ENCODE measurements at places on chromosomes 2 and 18. TPM values are rescaled to one million over a fixed set of nuclear protein-coding genes. Genes with fewer than 3 reads are reported as not detected.

The GRHL1 gene
- total RNA-seq, result 1.5 TPM

The PIKFYVE gene
- total RNA-seq, result 28.7 TPM

The RUFY4 gene
- total RNA-seq, result 0.64 TPM

The DYNAP gene
- not detected for total RNA-seq

The KANSL3 gene
- total RNA-seq, result 51.8 TPM

The EVA1A gene
- total RNA-seq, result not detected

DNA sequence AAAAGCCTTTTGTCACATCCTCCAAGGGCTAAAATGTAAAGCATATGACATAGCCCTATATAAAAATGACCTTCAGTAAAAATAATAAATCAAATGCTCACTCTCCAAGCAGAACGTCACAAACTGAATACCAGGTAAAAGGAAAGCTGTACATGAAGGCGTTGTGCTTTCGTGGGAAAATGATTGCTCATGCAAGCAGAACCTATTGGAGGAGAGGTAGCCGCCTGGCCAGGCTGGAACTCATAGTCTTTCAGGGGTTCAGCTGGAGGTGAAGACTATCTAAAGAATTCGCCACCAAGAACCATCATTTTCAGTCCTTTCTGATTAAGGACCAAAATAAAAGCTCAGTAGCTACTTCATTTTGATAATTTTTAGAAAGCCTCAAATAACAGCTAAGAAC is 44.7 kb downstream of the ANKRD44 start:
- DNase-seq, result no peak

GRCh38 chr2:76977846-76978727 is 544.1 kb downstream of the LRRTM4 start:
- no peak for DNase-seq

DNA sequence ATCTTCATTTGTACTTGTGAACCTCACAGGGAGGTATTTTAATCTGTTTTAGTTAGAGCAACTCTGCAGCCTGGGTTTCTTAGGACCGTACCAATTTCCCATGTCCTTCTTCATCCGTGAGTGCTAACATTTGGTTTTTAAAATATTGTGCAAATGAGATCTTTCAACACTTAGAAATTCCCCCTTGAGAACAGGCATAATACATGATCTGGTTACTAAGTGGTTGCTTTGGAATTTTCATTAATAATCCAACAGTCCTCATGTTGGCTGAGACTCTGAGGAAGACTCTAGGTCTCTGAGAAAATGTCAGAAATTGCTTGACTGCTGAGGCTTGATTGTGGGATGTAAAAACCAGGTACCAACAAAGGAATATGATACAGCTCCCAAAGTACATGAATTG is 125.6 kb upstream of the CDCA7 start:
- no peak for DNase-seq

- no peak for DNase-seq
These were observed 51.6 kb downstream of the GALNT14 start for GRCh38 chr2:31086590-31086989.

- DNase-seq, result peak; percentile 77
These were observed 810 bp upstream of the RBFA start for GRCh38 chr18:80033181-80034067.

DNA sequence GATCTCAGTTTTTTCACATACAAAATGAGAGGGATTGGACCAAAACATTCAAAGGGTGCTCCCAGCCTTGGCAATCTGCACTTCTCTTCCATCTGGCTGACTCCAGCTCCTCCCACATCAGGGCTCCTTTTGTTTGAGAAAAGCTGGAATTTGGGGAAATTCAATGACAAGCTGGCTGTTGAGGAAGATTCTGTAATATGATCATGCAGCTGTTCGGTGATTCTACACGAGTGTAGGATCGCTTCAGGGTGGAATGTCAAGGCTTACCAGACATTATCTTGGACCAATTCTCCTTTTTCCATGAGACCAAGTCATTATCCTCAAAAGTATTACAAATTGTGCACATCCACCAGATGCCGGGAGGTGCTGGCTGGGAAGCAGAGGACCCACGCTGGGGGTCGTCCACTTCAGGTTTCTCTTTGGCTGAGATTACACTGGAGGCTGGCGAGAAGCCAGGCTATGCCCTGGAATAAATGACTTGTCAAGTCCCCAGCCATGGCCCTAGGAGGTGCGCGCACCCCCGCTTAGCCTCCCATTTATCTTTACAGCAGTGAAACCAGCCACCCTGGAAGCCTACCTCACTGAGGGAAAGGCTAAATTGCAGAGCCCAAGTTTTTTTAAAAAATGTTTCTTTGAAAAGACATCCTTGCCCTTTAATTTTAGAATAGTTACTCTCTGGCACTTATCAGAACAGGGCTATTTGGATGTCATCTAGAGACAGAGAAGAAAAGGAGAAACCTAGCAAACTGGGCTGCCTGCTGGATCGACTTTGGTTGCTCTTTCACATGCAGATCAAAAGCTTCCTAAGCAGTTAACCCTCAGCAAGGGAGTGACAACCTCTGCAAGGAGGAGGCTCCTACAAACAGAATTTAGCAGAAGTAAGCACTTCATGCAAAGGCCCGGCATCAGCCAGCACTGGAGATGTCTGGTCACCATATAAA is 42.5 kb upstream of the LCLAT1 start:
- no peak for DNase-seq

DNA sequence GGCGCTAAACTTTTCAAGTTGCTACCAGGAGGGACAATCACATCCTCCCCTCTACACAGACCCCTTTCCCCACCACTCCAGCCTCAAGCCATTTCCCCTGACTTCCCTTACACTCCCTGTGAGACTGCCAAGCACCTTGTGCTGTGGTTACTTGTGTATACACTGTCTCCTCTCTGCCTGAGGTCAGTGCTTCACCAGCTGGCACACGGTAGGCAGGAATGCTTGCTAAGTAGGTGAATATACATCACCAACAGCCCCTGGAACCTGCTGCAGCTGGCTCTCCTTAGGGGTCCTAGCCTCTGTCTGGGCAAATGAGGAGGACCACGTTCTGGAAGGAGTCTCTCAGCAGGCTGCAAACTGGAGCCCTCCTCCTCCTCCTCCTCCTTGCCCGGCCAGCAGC is 38.3 kb upstream of the ACAA2 start:
- no peak for DNase-seq

- no peak for DNase-seq
These were observed 46.4 kb downstream of the COMMD1 start for GRCh38 chr2:61951881-61952280.

DNA sequence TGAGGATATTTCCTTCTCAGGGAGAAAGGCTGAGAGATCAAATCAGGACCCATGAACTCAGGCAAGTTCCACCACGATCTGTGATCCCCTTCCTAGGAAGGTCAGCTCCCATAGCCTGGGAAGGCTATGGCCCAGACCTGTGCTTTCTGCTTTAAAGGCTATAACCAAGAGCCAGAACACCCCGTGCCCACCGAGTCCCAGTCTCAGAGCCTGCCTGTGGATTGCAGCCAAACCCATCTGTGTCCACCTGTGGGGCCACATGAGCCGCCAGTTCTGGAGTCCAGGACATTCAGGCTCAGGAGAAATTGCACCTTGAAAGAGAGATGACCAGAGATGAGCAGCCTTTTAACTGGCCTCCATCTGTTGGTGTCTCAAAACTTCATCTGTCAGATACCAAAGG is 46.9 kb downstream of the MAL start:
- no peak for DNase-seq

DNA sequence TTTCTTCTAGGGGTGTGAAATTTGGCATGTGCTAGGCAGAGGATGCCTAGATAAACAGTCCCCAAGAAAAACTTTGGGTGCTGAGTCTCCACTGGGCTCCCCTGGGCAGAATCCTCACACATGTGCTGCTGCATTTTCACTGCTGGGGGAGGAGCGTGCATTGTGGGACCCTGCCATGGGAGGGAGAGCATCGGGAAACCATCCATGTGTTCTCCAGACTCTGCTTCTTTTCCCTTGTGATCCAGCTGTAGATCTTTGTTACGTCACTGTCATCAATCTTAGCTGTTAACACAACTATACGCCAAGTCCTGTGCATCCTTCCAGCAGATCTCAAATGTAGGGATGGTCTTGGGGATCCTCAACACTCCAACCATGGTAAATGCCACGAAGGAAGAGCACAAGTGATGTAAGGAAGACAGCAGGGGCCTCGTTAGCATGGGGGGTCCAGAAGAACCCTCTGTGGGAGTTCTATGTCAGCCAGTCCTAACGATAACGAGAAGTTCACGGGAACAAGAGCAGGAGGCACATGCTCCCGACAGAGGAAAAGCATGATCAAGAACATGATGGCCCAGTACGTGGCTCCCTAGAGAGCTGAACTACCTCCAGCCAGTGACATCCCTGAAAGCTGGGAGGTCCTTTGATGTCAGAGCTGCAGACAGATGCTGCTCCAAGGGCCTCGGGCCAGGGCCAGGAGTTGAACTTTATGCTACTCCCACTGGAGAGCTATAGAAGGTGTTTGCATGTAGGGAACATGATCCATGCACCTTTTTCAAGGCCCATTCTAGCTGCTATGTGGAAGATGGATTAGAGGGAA is 41.1 kb upstream of the NPAS2 start:
- no peak for DNase-seq

- no peak for DNase-seq
These were observed 32.0 kb downstream of the PKDCC start for GRCh38 chr2:42079737-42080287.

DNA sequence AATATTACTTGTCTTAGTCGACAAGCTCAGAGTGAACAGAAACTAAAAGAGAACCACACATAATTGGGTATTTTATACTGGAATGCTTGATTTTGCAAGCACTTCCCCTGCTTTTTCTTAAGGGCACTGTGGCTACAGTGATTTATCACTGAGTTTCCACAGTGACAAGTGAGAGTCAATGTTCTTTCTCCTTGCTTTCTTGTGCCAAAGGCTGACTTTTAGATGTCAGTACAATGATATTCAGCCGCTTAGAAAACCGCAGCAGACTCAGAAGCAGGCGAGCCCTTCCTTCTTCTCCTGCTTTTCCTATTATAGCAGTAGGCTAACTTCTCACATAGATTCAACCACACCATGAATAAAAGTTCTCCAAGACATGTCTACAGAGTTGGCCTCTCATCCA is 1603.6 kb upstream of the NXPH2 start:
- DNase-seq, result no peak

DNA sequence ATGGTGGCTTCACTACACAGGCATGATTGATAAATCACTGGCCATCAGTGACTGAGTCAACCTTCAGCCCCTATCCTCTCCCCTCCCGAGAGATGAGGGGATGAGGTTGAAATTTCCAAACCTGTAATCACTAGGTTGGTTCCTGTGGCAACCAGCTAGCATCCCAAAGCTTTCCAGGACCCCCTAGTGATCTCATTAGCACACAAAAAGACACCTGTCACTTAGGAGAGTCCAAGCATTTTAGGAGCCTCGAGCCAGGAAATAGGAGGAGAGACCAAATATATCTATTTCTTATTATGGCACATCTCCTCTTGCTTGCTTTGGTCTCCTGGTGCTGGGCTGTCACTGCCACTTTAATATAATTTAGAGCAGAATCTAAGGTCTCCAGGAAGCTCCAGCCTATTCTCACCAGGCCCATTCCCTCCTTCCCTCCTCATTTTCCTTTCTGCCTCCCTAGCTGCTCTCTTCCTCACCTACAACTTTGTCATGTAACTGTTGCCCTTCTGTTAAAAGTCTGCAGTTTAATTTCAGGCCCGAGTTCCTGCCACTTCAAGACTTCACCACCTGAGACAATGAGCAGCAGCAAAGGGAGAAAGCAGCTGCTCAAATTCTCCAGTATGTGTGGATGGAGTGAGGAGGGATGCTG is 33.2 kb upstream of the NAB1 start:
- DNase-seq, result no peak

- DNase-seq, result no peak
These were observed 4.1 kb upstream of the AQP4 start for GRCh38 chr18:26869640-26870039.

DNA sequence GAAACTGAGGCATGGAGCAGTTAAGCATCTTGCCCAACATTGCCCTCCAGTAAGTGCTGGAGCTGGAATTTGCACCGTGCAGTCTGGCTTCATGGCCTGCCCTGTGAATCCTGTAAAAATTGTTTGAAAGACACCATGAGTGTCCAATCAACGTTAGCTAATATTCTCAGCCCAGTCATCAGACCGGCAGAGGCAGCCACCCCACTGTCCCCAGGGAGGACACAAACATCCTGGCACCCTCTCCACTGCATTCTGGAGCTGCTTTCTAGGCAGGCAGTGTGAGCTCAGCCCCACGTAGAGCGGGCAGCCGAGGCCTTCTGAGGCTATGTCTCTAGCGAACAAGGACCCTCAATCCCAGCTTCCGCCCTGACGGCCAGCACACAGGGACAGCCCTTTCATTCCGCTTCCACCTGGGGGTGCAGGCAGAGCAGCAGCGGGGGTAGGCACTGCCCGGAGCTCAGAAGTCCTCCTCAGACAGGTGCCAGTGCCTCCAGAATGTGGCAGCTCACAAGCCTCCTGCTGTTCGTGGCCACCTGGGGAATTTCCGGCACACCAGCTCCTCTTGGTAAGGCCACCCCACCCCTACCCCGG is 1.3 kb downstream of the PROC start:
- no peak for DNase-seq

Measured in activated T-helper 1 cell treated with anti-CD3 and anti-CD28 coated beads, Interleukin-12 subunit alpha, Interleukin-12 subunit beta, Interleukin-2, Interleukin-4 antibody, amounts not matched to agents 30 ng/mL and 10 ng/mL and 1 ng/mL, durations not matched to agents 14 hours and 24 hours and 36 hours (primary cell).